Lower leg skin (tissue), 4 donors: ENCODE measurements at places on chromosomes 3 and 15.

DNA sequence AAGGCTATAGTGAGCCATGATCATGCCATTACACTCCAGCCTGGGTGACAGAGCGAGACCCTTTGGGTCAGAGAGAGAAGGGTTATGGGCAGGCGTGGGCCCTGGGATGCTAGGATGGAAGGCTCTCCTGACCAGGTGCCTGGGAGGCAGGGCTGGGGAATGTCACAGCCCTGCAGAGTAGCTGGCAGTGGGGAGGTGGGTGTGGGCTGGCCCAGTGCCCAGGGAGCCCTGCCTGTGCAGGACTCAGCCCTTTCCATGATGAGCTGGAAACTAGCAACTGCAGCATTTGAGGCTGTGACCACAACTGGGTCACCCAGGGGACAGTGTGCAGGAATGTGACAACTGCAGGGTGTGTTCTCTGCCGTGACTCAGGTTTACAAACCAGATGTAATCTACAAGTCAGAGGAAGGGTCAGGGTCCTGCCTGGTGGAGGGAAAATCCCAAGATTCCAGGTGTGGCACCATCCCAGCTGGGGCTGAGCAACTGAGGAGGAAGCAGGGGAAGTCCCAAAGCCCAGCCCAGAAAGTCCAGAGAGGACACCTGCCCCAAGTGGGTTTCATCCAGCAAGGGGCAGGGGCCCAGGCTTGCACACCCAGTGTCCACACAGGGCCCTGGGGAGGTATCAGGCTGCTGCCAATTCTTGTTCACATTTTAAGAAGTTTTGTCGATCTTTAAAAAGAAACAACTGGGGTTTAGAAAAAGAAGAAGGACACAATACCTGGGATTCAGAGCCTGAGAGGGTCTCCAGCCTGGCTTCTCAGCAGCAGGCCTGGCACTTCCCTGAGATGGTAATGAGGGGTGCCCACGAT, 45.5 kb downstream of the SLC28A1 start:
- DNase-seq, result no peak

- no peak for DNase-seq
These were observed 4.1 kb downstream of the FBN1 start for GRCh38 chr15:48641416-48641815.

GRCh38 chr3:101303089-101303731, 17.2 kb downstream of the IMPG2 start:
- DNase-seq, result no peak

DNA sequence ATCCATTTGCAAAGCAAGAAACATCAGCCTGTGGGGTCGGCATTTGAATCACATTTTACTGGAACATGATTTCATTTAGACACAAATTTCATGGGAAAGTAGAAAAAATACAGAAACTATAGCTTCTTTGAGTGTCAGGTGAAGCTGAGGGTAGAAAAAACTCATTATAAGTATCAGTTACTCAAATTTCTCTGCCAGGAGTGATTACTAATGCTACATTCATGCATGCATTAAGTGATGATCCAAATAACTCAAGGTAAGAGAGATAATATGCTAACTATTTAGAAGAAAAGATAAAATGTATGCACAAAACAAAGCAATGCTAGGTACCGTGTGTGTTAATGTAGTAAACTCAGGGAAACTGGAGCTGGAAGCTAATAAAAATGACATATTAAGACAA, 406.0 kb downstream of the GAP43 start:
- no peak for DNase-seq

- DNase-seq, result no peak
These were observed 81.6 kb upstream of the GALNT15 start for GRCh38 chr3:16092923-16093322.

- no peak for DNase-seq
These were observed 116.2 kb downstream of the ROBO1 start for GRCh38 chr3:79651536-79652065.
